ENCODE measurements at places on chromosomes 6 and 20.

- no peak for DNase-seq
These were observed 26.7 kb upstream of the IRF4 start for GRCh38 chr6:364609-365540.

DNA sequence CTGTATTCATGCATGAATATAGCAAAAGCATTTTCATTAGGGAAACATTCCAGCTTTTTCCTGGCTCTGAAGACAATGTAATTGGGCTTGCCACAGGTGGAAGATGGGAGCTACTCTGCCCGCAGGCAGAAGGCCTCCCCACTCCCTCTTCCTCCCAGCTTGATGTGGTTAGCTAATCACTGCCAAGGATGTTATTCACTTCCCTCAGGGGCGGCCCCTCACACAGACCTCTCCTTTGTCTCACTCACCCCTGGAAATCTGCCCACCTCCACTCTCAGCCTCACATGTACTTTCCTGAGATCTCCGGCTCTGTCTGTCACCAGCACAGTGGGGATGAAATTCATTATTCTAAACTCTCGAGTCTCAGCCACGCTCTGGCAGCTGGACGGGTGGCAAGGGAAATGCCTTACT is 100.7 kb downstream of the ANKRD60 start:
- no peak for DNase-seq

GRCh38 chr20:2311329-2311728 is 15.5 kb downstream of the TGM3 start:
- no peak for DNase-seq

- no peak for DNase-seq
These were observed 46.1 kb downstream of the KIAA0319 start for GRCh38 chr6:24599686-24600399.

DNA sequence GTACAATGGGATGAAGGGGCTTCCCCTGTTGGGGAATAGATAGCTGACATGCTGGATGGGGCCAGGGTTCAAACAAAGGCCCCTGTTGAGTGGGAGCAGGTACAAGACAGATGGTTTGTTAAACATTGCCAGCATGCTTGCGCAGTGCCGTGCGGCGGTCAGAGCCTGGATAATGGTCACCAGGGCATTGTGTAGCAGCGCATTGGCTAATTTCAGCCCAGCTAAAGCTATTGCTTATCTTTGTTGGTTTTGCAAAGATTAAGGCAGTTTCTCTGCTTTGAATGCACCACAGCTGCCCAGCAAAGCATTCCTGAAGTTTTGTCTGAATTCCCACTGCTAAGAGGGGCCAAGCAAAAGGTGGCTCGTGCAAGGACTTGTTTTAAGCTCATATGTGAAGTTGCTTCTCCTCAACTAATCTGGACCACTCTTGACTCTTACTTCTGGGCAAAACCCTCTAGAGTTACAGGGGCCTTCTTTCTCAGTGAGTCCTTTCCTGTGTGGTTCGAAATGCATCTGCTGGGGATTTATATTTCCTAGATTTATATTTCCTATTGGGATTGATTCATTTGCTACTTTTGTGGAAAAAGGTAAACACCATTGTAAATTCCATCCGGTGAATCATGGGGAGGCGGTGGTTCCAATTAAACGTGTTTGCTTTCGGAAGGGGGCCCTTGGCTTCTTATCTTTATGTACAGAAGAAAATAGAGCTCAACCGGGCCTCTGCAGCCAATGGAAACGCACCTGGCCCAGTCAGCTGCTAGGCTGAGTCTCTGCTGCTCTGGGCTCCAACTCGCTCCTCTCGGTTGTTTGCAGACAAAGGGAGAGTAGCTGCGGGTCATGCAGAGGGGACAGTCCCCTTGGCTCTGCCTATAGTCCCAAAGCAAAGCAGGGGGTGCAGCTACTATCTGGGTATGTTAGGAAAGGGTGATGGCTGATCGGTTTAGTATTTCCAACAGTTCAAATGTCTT is 72.1 kb downstream of the FOXA2 start:
- no peak for DNase-seq

DNA sequence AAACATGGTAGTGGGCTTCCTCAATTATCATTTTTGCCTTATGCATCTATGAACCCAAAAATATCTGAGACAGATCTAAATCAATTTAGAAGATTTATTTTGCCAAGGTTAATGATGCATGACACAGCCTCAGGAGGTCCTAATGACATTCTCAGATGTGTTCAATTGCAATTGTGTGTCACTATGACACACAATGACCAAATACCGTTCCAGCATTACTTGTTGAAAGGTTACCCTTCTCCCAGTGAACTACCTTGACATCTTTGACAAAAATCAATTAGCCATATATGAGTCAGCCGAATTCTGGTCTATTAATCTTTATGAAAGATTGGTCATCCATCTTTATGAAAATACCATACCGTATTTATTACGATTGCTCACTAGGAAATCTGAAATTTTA is 592.5 kb upstream of the GJE1 start:
- no peak for DNase-seq

- no peak for DNase-seq
These were observed 26.5 kb downstream of the CD109 start for GRCh38 chr6:73722318-73723060.

GRCh38 chr6:75600768-75601167 is 912 bp upstream of the SENP6 start:
- no peak for DNase-seq

GRCh38 chr6:125974214-125974866 is 12.0 kb upstream of the TRMT11 start:
- no peak for DNase-seq

DNA sequence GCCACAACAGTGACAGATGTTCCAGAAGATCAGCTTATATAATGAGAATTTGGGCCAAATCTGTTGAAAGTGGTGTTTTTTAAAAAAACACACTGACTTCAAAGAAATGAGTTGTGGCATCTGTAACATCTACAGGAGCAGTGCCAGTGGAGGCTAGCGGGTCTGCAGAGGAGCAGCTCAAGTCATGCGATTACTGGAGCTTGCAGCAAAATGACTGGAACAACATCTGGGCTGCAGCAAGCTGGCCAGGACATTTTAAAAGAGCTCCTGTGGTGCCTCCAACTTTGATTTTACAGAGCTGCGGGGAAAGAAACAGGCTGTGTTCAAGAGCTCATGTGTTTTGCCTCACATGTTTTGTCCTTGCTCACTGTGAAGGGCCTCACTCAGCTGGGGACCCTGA is 57.2 kb downstream of the TBX18 start:
- no peak for DNase-seq

DNA sequence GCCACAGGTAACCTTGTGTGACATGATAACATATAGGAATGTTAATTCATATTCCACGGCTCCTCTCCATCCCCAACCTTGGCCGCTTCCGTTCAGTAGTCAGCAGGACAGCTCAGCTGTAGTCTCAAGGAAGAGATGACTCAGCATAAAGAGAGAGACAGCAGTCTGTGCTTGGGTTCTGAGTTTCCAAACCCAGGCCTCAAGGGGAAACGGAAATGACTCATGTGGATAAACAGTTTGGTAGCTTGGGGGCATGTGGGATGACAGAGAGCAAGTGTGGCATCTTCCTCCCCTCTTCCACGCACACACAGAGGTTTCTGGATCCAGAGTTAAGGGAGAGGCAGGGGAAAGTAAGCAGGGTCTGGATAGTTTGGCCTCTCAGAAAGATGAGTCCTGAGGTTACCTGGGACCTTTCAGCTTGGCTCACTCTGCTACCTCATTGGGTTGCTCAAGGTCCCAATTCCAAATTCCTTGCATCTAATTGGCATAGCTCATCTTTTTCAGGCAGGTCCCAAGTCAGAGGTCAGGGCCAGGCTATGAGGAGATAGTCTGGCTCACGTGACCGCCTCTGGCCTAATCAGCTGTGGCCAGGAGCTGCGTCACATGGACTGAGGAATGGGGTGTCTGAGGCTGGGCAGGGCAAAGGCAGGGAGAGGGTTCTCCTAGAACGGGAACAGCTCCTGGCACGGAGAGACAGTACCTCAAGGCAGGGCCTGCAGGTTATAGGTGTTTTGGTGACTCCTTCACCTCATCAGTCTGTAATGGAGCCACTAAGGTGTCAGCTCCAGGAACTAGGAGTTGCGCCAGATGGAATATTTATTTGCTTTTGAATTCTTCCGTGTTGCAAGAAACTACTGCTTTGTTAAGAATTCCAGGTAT is 36.5 kb upstream of the MLN start:
- DNase-seq: peak; percentile 66

DNA sequence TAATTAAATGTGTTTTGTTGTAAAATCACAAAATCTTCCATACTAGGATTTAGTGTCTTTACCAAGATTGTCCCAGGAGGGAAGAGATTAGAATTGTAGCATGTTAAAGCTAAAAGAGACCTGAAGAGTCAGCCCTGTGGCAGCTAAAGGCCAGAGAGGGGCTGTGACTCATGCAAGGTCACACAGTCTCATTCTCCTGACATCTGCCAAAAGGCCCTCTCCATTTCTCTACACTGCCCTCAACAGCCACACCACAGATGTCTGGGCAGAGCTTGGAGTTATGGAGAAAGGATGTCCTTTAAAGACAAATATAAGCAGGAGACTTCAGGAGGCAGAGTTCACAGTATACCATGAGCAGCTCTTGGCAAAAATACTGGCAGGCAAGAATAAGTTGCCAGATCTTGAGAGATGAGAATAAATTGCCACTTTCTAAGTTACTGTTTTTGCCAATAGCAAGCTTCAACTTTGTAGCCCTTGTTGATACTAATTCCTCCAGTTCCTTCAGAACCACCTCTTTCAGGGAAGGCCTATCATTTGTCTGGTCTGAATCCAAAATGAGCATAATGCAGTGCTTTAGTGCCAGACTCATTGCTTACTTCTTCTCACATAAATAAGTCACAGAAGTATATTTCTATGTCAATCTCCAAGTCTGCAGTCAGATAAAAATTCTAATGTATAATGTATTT is 41.7 kb downstream of the AKIRIN2 start:
- no peak for DNase-seq

GRCh38 chr20:50513169-50514034 is 3.2 kb downstream of the PTPN1 start:
- no peak for DNase-seq

GRCh38 chr6:70622461-70622860 is 45.2 kb upstream of the SMAP1 start:
- DNase-seq: no peak

DNA sequence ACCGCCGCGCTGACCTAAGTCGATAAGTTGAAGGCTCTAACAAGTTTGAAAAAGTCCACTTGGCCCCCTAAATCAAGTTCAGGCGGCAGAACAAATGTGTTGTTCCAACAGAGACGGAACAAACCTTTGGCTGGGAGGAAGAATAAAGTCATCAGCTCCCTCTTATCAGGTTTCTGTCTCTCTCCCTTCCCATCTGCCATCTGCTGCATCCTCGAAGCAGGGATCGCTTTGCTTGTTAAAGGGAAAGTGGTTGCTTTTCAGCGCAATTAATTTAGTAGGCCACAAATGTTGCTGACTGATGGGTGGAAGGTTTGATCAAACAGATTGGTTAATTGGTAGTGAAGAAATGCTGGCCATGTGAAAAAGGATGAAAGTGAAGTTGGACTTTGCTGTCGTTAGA is 64.3 kb downstream of the CDH4 start:
- DNase-seq: no peak

DNA sequence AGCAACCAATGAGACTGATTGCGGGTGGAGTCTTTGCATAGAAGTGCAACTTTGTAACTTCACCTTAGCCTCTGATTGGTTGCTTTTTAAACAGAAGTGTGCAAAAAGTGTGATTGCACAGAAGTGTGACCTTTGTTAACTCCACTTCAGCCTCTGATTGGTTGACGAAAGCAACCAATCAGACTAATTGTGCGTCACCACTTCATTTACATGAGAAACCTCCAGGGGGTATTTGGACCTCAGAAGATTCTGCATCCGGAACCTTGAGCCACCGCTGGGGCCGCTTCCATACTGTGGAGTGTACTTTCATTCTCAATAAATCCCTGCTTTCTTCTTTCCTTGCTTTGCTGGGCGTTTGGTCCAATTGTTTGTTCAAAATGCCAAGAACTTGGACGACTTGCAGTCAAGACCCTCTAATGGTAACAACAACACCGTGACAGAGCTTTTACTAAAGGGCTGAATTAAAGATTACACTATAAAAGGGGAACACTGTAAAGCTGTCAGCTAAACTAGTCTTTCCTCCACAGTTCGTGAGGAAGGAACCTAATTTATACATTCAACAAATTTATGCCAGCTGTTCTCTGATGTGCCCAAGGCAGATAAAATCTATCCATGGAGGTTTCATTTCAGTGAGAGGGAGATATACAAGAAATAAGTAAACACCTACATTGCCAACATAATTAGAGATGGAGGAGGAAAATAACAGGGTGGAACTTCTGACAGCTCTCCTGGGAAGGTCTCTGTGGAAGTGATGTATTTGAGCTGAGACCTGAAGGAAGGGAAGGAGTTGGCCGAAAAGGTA is 1.4 kb upstream of the HECA start:
- DNase-seq: no peak

- no peak for DNase-seq
These were observed 171.9 kb upstream of the PRND start for GRCh38 chr20:4549711-4550259.

- peak; percentile 25 for DNase-seq
These were observed 14.6 kb downstream of the CD40 start for GRCh38 chr20:46132705-46133120.

DNA sequence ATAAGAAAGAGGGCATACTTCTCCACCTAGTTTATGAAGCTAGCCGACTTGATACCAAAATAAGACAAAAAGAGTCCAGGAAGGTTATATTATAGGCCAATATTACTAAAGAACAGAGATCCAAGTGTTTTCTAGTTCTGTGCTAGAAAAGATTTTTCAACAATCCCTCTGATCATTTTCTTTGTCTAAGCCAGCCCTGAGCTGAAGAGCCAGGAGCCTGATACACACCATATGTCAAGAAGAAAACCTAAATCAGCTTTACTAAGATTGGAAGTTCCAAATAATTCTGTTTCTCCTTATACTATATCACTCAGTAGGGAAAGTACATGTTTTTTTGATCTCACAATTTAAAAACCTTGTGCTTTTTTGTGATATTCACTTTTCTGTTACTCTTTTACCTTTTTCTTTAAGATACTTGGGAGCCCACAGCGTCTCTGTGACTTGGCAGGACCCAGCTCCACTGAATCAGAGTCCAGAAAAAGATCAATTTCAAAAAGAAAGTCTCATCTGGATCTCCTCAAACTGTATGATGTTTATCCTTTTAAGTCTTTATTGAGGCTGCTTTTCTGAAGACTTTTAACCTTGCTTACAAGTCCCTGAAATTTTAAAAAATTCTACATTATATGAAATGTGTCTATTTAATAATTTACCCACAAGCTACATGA is 43.0 kb upstream of the PBOV1 start:
- DNase-seq: no peak

DNA sequence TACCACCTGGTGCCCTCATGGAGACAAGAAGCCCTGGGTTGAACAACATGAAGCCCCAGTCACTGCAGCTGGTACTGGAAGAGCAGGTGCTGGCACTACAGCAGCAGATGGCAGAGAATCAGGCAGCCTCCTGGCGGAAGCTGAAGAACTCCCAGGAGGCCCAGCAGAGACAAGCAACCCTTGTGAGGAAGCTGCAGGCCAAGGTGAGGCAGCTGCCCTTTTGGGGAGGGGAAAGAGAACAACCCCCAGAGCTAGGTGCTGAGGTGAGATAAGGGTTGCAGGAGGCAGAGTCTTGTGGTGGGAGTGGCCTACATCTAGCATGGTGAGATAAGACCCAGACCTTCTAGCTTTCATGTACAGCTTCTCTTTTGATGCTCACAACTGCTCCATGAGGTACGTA is 7.0 kb downstream of the CEP250 start:
- no peak for DNase-seq

GRCh38 chr6:170523256-170524171 is 29.6 kb downstream of the PSMB1 start:
- DNase-seq: no peak

All from GOT3 (cell line).